ENCODE measurements at places on chromosomes 5 and 9.

DNA sequence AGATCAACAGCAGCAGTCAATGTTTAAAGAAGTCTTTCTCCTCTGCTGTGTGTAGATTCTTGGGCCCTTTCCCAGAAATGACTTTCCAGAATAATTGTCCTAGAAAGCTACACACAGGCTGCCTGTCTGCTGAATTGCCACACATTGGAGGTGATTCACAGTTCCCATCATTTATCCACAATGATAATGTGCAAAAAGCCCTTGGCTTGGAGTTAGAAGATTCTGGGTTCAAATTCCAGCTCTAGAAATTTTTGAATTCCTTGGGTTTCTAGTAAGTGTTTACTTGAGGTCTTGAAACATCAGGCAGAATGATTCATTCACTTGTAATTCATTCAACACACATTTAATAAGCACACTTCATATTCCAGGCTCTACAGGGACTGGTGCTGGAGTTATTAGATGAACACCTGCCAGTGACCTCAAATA is 28.6 kb upstream of the EPB41L4B start:
- H3K27me3 ChIP-seq, result no peaks in the 10 kb centered on the region
- no peak for DNase-seq
- H3K4me3 ChIP-seq, result no peak overlapping the region
- H3K27ac ChIP-seq, result no peak overlapping the region
- no peaks in the 10 kb centered on the region for H3K36me3 ChIP-seq

DNA sequence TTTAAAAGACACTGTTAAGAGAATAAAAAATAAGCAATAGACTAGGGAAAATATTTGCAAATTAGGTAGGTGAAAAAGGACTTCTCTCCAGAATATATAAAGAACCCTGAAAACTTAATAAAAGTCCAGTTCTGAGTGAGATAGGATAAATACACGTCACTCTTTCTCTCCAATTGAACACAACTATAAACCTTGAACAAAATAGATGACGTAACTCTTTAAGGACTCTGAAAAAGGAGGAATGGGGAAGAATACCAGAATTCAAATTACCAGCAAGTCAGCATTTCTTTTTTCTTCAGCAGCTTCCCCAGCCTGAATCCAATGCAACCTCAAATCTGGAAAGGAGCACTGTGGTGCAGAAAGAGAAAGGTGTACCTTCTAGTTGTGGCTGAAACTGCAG is 6.8 kb upstream of the WDR41 start:
- H3K4me3 ChIP-seq, result no peak overlapping the region
- peaks cover 16% of the 10 kb centered on the region for H3K27me3 ChIP-seq
- no peak for DNase-seq
- no peak overlapping the region for H3K27ac ChIP-seq
- H3K4me1 ChIP-seq, result peaks cover 9% of the 10 kb centered on the region

GRCh38 chr5:145130996-145131395 is 704.1 kb downstream of the PRELID2 start:
- H3K4me3 ChIP-seq, result no peak overlapping the region
- H3K36me3 ChIP-seq, result no peaks in the 10 kb centered on the region
- H3K4me1 ChIP-seq, result no peaks in the 10 kb centered on the region
- DNase-seq, result no peak
- H3K27ac ChIP-seq, result no peak overlapping the region

- no peak for DNase-seq
- H3K4me3 ChIP-seq, result no peak overlapping the region
- H3K36me3 ChIP-seq, result peaks cover 14% of the 10 kb centered on the region
Measured at GRCh38 chr9:33860200-33860871, 43.4 kb downstream of the UBE2R2 start.

DNA sequence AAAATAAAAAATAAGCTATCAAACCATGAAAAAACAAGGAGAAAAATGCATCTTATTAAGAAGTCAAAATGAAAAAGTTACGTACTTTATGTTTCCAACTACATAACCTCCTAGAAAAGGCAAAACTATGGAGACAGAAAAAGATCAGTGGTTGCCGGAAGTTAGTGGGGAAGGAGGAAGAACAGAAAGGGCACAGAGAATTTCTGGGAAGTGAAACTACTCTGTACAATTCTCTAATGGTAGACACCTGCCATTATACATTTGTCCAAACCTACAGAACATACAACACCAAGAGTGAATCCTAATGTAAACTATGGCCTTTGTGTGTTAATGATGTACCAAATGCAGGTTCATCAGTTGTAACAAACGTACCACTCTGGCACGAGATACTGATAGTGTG is 25.3 kb downstream of the SMU1 start:
- peaks cover 49% of the 10 kb centered on the region for H3K36me3 ChIP-seq
- H3K27ac ChIP-seq, result no peak overlapping the region
- H3K4me3 ChIP-seq, result no peak overlapping the region
- peaks cover 1% of the 10 kb centered on the region for H3K4me1 ChIP-seq
- no peaks in the 10 kb centered on the region for H3K27me3 ChIP-seq
- DNase-seq, result no peak

DNA sequence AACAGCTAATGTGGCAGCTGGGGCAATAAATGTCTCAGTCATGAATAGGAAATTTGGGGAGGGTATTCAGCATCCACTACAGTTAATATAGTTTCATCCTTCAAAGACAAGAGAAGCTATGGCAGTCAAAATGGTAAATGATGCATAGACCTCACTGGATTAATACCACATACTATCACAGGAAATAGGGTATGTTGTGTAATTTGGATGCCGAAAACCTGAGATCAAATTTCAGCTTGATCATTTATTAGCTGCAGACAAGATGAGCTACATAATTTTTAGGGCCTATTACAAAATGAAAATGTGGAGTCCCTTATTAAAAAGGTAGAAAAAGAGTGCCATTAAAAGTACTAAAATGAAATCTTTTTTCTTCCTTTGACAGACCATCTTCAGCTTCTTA is 112.6 kb upstream of the MTAP start:
- H3K4me3 ChIP-seq, result no peak overlapping the region
- H3K27ac ChIP-seq, result no peak overlapping the region
- H3K27me3 ChIP-seq, result no peaks in the 10 kb centered on the region
- DNase-seq, result no peak

GRCh38 chr5:97778451-97778850 is 595.4 kb upstream of the RIOK2 start:
- H3K27ac ChIP-seq, result no peak overlapping the region
- no peaks in the 10 kb centered on the region for H3K36me3 ChIP-seq
- no peaks in the 10 kb centered on the region for H3K4me1 ChIP-seq
- no peaks in the 10 kb centered on the region for H3K27me3 ChIP-seq

DNA sequence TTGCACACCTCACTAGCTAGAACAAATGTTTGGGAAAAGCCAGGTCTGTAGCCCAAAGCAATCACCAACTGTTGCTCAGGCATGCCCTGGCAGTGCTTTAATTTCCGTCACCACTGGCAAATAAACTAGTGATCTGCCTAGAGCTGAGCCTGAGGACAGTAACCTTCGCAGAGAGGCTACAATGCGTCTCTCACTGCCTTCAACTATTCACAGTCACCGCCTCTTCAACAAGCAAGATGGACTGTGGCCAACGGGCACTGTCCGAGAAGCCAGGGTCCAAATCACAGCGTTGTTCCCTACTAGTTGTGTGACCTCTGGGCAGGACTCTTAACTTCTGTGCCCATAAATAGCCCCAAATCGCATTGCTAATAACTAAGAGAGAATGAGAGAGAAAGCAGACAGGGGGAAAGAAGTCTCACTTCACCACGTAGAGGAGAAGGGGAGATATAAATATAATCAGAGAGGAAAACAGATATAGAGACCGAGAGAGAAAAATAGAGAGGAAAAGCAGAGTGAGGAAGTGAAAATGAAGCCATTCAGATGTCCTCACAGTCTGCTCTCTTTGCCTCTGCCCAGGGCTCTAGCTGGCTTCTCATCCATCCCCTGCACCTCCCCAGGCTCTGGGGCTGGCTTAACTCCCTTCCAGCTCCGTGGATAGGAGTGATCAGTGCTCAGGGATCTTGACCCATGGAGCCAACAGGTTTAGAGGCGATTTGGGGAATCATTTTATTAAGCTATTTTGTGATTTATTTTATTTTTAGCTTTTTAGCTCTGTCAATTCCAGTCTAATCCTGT is 157.9 kb downstream of the ZDHHC21 start:
- no peak for DNase-seq
- no peak overlapping the region for H3K27ac ChIP-seq
- no peaks in the 10 kb centered on the region for H3K36me3 ChIP-seq

GRCh38 chr5:173882632-173883031 is 5.5 kb upstream of the CPEB4 start:
- H3K27ac ChIP-seq, result no peak overlapping the region
- H3K36me3 ChIP-seq, result peaks cover 18% of the 10 kb centered on the region
- no peak for DNase-seq
- H3K27me3 ChIP-seq, result no peaks in the 10 kb centered on the region
- no peak overlapping the region for H3K4me3 ChIP-seq
- peaks cover 47% of the 10 kb centered on the region for H3K4me1 ChIP-seq

GRCh38 chr5:59193616-59194319 is 610.9 kb downstream of the RAB3C start:
- no peaks in the 10 kb centered on the region for H3K4me1 ChIP-seq
- H3K27ac ChIP-seq, result no peak overlapping the region
- DNase-seq, result no peak
- peaks cover 14% of the 10 kb centered on the region for H3K27me3 ChIP-seq

- H3K27ac ChIP-seq, result peak overlapping the region; percentile 60
- no peak for DNase-seq
- H3K4me1 ChIP-seq, result peaks cover 31% of the 10 kb centered on the region
- H3K36me3 ChIP-seq, result peaks cover 84% of the 10 kb centered on the region
Measured at GRCh38 chr9:129901993-129902739, 66.9 kb downstream of the USP20 start.

DNA sequence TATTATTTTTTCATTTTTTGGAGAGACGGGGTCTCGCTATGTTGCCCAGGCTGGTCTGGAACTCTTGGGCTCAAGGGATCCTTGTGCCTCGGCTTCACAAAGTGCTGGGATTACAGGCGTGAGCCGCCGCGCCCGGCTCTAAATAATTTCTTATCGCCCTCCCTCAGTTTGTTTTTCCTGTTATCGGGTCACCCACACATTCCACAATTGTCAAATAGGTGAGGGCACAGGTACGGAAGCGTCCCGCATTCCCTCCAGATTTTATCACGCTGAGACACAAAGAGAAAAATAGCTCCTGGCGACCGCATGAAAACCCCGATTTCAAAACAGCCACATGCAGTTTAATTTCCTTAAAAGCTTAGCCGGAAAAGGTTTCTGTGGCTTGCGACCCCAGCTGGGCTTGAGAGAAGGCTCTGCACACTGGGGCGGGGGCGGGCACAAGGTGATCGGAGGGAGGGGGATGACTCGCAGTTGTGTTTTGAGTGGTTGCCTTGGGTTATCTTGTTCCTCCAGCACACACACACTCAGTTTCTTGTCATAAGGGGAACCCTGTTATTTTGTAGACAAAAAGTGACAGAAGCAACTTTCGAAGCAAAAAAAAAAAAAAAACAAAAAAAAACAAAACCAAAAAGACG is 717 bp upstream of the IQGAP2 start:
- peaks cover 51% of the 10 kb centered on the region for H3K4me1 ChIP-seq
- H3K27me3 ChIP-seq, result peaks cover 4% of the 10 kb centered on the region
- DNase-seq, result peak; percentile 90
- peak overlapping the region; percentile 89 for H3K4me3 ChIP-seq
- peak overlapping the region; percentile 98 for H3K27ac ChIP-seq

DNA sequence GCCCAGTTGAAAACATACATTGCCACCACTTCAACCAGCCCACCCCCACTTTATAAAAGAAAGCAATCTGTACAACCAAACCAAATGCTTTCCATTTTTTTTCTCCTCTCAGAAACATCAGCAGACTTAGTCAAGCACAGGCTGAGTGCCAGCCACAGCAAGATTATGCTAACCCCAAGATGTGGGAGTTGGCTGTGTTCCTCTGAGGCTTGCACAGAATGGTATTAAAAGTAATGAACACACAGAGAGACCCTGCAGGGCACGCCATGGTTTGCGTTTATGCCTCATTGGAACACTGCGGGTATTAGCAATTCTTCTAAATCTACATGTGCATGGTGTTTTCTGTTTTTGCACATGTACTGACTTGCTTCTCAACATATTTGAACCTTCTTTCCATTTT is 419.9 kb upstream of the GRAMD2B start:
- no peak overlapping the region for H3K27ac ChIP-seq
- H3K4me1 ChIP-seq, result no peaks in the 10 kb centered on the region
- H3K4me3 ChIP-seq, result no peak overlapping the region
- no peak for DNase-seq
- H3K36me3 ChIP-seq, result no peaks in the 10 kb centered on the region

GRCh38 chr5:147869112-147869511 is 9.4 kb upstream of the SCGB3A2 start:
- no peaks in the 10 kb centered on the region for H3K4me1 ChIP-seq
- no peaks in the 10 kb centered on the region for H3K36me3 ChIP-seq
- H3K4me3 ChIP-seq, result no peak overlapping the region
- H3K27ac ChIP-seq, result no peak overlapping the region
- DNase-seq, result no peak

GRCh38 chr9:136046554-136046920 is 48.6 kb downstream of the NACC2 start:
- DNase-seq, result no peak
- no peaks in the 10 kb centered on the region for H3K4me1 ChIP-seq
- peaks cover 2% of the 10 kb centered on the region for H3K27me3 ChIP-seq
- no peaks in the 10 kb centered on the region for H3K36me3 ChIP-seq

GRCh38 chr5:74957906-74958305 is 91.7 kb upstream of the FAM169A start:
- H3K36me3 ChIP-seq, result no peaks in the 10 kb centered on the region
- no peak overlapping the region for H3K4me3 ChIP-seq

DNA sequence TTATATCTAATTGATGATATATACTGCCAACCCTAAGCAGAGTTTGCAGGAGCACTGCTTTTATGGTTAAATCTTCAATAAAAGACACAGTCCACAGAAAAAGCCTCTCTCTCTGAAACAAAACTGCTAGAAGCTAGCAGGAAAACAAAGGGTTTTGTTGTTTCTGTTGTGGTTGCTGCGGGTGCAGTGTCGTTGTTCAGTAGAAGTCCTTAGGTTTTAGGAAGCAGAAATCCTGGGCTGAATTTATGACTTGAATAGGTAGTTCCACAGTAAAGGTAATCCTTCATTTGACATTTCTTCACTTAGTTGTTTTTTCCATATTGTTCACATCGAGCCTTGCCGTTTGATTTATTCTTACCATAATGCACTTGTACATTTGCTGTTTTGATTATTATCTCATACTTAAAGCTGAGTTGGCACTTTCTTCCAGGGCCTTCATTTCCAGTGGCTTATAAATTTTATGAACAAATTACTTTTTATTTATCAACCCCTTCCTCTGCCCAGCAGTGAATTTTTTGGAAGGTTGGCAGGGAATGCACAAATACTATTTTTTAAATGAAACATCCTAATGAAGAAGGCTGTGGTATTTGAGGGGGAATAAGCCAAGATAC is 209.6 kb upstream of the SLC30A5 start:
- H3K36me3 ChIP-seq, result no peaks in the 10 kb centered on the region
- no peaks in the 10 kb centered on the region for H3K27me3 ChIP-seq
- DNase-seq, result peak; percentile 28
- no peak overlapping the region for H3K4me3 ChIP-seq
- H3K4me1 ChIP-seq, result peaks cover 22% of the 10 kb centered on the region

GRCh38 chr9:115891929-115892328 is 261.7 kb upstream of the PAPPA start:
- no peaks in the 10 kb centered on the region for H3K36me3 ChIP-seq
- DNase-seq, result no peak
- H3K4me3 ChIP-seq, result no peak overlapping the region
- no peaks in the 10 kb centered on the region for H3K27me3 ChIP-seq
- H3K27ac ChIP-seq, result no peak overlapping the region
- H3K4me1 ChIP-seq, result no peaks in the 10 kb centered on the region

- peaks cover 36% of the 10 kb centered on the region for H3K27me3 ChIP-seq
- H3K4me3 ChIP-seq, result no peak overlapping the region
- no peak for DNase-seq
- H3K27ac ChIP-seq, result no peak overlapping the region
- H3K4me1 ChIP-seq, result no peaks in the 10 kb centered on the region
- no peaks in the 10 kb centered on the region for H3K36me3 ChIP-seq
Measured at GRCh38 chr9:98935071-98935505, 8.6 kb upstream of the COL15A1 start.

- H3K4me1 ChIP-seq, result peaks cover 57% of the 10 kb centered on the region
- peak overlapping the region; percentile 89 for H3K27ac ChIP-seq
- peaks cover 74% of the 10 kb centered on the region for H3K36me3 ChIP-seq
Measured at GRCh38 chr5:179620703-179621350, 2.6 kb downstream of the HNRNPH1 start.
